ENCODE measurements at places on chromosomes 11 and 22.

- peak; percentile 22 for DNase-seq
Observed at GRCh38 chr11:86696004-86696403, 23.6 kb upstream of the ME3 start.

GRCh38 chr11:36532941-36533601, 23.0 kb upstream of the TRAF6 start:
- DNase-seq, result no peak

GRCh38 chr22:20573176-20573832, 65.9 kb downstream of the MED15 start:
- DNase-seq, result no peak

DNA sequence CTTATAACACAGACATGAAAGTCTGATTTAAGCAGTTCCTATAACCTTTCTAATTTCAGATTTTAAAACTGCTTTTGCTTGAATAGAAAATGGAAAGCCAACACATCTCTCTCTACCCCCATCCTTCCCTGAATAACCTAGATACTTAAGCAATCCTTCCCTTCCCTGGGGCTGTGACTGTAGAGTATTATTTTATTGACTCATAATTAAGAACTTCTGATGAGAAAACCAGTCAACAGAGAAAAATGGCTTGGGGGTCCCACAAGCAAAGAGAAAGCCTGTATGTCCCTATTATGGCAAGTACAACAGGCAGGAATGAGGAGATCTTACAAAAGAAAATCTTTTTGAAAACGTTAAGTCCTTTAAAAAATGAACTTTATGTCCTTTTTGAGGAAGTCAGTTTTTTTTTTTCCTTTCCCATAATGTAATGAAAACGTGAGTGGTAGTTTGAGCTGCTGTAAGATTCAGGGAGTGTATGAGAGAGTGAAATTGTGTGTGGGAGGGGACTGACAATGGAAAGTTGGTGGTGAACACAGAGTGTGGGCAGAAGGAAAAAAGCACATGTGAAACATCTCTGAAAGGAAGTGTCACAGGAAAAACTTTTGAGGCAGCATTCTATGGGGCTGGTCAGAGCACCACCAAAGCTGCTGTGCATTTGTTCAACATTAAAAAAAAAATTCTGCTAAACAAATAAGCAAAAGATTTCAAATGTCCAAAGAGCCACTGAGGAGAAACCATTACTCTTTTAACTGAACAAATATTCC, 154.6 kb downstream of the MAML2 start:
- DNase-seq, result peak; percentile 68

DNA sequence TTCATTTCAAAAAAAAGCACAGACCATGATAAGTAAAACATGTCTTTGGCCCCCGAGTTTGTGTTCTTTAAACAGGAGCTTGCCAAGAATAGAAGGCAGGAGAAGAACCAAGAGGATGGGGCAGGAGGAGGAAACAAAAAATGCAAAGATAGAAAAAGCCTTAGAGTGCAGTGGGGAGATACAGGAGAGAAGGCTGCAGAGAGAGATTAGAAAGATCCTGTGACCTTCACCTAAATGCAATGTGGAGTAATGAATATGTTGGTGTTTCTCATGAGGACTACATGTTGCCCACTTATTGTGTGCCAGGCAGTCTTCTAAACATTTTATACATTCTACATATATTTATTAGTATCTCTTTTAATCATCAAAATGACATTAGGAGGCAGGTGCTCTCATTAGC, 2.3 kb upstream of the APLNR start:
- DNase-seq, result no peak

DNA sequence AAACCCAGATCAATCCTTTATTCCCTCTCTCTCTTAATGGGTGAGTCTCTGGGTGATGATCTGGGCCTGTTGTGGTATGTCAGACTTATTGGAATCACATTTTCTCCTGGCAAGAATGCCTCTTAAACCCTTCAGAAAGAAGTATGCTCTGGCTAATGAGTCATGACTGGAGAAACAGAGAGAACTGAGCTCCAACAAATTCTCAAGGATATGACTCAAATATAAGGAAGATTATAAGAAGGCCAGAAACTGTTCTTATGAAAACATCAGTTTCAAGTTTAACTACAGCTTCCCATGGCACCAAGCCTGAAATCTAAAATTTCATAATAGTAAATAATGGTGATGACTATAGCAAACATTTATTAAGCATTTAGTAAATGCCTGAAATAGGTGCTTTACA, 83.9 kb downstream of the OR5AK2 start:
- peak; percentile 89 for DNase-seq

DNA sequence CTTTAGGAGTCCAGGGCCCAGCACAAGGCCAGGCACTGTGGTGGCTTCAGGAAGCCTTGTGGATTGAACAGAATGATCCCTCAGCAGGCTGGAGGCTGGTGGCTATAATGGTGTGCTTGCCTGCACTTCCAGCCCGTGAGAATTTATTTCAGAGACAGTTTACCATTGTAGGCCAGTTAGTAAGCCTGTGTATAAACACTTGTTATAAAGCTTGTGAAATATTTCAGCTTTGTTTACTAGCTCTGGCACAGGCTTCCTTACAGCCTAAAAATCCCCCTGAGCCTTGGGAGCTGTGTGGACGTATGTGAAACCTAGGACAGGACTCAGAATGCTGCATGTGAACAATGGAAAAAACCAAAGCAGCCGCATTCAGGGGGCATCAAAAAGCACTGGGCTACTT, 26.6 kb upstream of the ACER3 start:
- no peak for DNase-seq

DNA sequence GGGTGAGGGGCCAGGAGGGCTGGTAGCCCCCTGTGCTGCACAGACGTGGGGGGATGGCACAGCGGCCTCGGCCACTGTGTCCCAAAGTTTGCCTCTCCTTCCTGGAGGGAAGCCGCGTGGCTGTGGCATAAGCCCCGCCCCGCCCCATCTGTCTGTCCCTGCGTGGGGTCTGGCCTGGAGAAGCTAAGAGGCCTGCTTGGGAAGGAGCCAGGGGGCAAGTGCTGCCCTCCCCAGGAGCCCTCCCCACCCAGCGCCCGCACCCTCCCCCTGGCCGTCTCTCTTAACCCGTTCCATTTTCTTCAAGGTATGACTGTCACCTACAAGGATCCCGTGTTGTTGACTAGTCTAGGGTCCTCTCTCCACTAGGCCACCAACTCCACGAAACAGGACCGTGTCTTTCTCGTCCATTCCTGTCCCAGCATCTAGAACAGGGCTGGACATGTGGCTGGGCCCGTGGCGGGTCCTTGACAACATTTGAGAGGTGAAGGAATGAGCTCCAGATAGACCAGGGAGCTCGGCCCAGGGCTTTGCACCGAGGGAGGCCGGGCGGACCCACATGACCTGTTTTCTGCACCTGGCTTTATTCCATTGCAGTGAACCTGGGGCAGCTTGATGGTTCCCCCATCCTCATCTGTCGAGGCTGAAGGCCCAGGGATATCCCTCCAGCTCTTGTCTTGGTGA, 428.0 kb downstream of the TBC1D22A start:
- DNase-seq, result no peak

DNA sequence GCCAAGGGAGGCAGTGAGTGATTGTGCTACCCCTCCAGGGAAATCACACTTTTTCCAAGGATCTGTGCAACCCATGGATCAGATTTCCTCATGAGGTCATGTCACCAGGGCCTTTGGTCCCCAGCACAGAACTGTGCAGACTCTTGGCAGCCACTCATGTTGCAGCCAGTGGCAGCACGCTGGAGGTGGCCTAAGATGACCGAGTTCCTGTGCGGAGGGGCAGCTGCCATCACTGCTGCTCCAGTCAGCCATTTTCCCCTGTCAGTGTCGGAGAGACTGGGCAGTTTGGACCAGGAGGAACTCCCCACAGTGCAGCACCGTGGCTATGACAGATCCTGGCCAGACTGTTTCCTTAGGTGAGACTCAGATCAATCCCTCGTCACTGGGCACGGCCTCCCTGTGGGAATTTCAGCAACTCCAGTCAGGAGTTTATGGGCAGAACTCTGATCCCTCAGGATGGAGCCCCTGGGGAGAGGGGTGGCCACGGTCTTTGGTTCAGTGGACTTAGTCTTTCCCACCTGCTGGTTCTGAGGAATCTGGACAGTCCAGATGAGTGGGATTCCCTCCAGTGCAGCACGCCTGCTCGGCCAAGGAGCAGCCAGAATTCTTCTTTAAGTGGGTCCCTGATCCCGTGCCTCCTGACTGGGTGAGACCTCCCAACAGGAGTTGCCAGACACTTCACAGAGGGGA, 194.6 kb upstream of the CARD18 start:
- no peak for DNase-seq

GRCh38 chr11:125950696-125951651, 5.1 kb downstream of the VSIG10L2 start:
- DNase-seq, result no peak

GRCh38 chr22:36860821-36861659, at the start of gene NCF4:
Gene NCF4, plus strand, starts transcription at chr22:36861006. Its CDS starts 166 bp downstream, at chr22:36861172.
- DNase-seq, result no peak

GRCh38 chr11:125272092-125272491, 107.5 kb downstream of the PKNOX2 start:
- no peak for DNase-seq

- DNase-seq, result no peak
Observed at GRCh38 chr11:95434489-95435057, 203.6 kb upstream of the SESN3 start.

GRCh38 chr11:65968600-65969482, 7.3 kb downstream of the SART1 start:
- DNase-seq, result no peak

- DNase-seq, result no peak
Observed at GRCh38 chr11:27295928-27296327, 67.1 kb downstream of the CCDC34 start.

DNA sequence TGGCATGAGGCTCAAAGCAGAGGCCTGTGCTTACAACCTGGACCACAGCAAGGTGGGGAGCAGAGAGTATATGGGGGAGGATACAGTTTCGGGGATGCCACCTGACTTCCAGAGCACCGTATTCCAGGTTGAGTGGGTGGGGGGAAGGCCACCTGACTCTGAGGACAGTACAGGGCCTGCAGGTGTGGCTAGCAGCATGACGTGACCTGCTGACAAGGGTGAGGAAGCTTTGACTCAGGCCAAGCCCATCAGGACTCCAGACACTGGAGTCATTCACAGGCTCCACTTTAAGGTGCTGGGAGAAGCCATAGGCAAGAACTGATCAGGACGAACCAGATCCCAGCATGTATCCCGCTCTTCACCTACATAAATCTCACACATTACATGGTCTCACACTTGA, 34.6 kb upstream of the CRTAM start:
- DNase-seq, result no peak

DNA sequence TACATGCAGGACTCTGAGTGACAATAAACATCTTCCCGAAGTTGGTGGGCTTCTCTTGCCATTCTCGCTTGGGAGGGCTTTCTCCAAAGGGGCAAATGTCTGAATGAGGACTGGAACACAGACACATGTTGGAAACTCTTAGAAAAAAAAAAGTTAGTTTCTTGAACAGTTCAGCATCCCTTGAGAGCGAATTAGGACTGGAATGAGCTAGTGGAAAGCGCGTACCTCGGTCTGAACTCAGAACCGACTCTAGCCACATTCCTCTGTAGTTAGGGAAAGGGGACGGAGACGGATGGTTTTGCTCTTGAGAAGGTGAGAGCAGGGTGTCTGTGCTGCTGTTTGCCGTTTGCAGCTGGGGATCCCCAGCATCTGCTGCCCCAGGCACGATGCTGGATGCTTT, 517.3 kb downstream of the TBC1D22A start:
- DNase-seq, result no peak

DNA sequence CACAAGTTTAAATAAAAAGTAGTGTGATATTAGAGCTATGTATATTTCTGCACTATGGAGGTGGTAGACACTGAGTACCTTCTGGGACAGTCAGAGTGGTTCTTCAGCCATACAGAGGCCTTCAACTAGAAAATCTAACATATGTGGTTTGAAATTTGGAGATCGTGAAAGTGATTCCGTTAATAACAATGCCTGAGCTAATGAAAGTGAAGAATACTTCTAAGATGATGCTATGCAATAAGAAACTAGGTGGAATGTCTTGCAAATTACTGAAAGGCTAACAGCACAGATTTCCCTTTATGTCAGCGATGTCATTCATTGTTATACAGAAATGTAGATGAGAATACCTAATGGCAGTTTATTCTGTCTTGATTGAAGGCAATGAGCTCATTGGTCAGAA, 1984.7 kb upstream of the RAG2 start:
- no peak for DNase-seq

DNA sequence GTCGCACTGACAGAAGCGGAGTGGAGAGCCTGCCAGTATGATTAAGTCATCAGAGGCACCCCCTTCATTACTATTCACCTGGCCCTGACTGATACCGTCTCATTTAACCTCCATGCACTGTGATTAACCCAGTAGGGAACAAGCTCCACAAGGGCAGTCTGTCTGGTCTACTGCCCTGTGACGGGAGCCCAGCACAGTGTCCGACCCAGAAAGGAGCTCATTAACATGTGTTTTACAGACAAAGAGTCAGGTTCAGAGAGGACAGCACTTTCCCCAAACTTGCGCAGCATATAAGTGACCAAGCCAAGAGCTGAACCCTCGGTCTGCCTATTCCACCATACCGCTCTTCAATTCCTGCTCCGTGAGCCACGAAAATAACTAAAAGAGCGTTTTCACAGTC, 129.5 kb downstream of the RRAS2 start:
- DNase-seq, result no peak

GRCh38 chr11:108734956-108735559, 70.2 kb downstream of the DDX10 start:
- DNase-seq, result peak; percentile 25

DNA sequence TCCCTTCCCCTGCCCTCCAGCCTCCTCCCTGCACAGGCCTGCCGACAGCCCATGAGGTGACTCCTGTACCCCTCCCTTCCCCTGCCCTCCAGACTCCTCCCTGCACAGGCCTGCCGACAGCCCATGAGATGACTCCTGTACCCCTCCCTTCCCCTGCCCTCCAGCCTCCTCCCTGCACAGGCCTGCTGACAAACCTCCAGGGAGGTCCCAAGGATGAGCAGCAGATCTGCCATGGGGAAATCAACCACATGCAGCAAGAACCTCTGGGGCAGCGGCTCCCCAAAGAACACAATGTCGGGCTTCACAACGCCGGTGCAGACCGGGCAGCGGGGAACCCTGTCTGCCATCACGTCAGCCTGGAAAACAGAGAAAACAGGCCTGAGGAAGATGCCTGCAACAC, 12.3 kb downstream of the SIRT3 start:
- no peak for DNase-seq

DNA sequence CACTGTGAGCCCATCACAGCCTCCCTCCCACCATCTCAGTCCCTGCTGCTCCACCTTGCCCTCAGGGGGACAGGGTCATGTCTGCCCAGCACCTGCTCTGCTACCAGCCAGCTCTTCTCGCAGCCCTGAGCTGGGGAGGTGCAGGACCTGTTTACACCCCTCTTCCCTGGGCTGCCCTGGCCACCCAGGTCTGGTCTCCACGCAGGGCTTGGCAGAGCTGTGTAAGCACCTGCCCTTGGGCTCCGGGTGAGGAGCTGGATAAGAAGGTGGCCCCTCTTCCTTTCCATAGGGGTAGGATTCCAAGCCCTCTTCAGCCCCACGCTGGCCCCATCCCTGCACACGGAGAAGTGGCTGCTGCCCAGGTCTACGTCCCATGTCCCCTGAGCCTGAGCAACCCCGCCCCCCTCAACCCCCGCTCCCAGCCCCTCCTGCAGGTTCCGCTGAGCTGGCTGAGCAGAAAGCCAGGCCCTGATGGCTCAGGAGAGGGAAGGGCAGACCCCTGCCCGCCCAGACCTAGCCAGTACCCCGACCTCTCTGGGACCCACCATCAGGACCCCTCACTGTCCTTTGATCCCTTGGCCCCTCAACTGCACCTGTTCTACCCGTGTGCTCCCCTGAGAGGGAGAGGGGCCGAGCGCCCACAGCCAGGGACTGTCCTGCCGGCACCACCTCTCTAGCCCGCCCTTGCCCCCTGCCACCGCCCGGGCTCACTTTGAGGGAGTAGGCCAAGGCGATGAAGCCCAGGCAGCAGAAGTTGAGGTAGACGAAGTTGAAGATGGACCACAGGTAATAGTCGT, 3.2 kb downstream of the IFITM10 start:
- no peak for DNase-seq
